ENCODE measurements at places on chromosomes 16 and 17.
A peak's percentile ranks its signal among the peaks of the same experiment; 100 is the strongest.

DNA sequence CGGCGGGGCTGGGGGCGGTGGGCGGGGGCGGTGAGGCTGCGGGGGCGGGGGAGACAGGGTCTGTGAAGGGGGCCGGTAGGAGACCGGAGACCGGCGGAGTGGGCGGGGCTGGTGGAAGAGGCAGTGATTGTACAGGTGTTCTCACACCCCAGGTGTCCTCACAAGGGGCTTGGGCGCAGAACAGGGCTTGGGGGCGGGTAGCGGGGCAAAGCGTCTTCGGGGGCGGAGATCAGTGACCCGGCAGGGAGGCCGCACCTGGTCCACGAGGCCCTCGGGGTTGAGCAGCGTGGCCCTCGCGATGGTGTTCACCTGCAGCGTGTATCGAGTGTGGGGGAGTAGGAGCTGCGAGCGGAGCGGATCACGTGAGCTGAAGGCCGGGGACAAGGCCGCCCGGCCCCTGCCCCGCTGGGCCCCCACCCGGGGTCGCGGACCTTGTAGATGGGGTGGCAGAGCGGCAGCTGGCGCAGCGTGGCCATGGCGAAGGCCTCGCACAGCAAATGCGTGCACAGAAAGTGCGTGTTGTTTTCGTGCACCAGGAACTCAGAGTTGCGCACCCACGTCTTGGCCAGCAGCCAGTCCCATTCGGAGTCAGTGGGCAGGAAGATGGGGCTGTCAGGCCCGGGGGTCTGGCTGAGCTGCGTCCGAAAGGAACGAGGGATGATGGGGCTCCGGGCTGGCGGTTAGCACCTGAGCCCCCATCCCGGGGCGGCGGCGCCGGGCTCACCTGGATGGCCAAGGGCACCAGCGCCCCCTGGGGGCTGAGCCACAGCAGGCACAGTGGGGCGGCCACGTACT lies 8.5 kb downstream of the ALOXE3 start:
- no peak for DNase-seq

- no peak for DNase-seq
Measured at GRCh38 chr17:81551458-81552243, 502 bp downstream of the FAAP100 start.

DNA sequence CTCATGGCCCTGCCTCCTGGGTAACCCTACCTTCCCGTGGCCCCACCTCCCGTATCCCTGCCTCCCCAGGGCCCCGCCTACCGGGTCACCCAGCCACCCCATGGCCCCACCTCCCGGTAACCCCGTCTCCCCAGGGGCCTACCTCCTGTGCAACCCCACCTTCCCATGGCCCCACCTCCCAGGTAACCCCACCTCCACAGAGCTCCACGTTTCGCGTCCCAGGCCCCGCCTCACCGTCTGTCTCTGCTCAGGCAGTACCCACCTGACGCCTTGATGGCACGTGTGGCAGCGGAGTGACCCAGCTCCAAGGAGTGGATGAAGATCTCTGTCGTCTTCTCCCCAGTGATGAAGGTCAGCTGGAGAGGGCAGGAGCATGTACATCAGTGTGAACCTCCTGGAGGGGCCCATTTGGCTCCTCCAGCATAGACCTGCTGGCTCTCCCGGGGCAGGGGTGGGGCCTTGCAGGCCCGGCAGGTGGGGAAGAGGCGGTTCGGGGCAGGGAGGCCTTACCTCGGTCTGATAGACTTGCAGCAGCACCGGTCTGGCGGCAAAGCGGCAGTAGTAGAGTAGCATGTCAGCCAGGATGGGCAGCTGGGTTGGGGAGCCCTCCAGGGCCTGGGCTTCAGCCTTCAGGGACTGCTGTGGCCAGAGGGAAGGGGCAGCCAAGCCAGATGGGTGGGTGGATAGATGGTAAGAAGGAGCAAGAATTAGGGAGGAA lies 18.7 kb upstream of the PIK3R6 start:
- no peak for DNase-seq

GRCh38 chr17:38322156-38322779 lies 21.5 kb downstream of the GPR179 start:
- no peak for DNase-seq

DNA sequence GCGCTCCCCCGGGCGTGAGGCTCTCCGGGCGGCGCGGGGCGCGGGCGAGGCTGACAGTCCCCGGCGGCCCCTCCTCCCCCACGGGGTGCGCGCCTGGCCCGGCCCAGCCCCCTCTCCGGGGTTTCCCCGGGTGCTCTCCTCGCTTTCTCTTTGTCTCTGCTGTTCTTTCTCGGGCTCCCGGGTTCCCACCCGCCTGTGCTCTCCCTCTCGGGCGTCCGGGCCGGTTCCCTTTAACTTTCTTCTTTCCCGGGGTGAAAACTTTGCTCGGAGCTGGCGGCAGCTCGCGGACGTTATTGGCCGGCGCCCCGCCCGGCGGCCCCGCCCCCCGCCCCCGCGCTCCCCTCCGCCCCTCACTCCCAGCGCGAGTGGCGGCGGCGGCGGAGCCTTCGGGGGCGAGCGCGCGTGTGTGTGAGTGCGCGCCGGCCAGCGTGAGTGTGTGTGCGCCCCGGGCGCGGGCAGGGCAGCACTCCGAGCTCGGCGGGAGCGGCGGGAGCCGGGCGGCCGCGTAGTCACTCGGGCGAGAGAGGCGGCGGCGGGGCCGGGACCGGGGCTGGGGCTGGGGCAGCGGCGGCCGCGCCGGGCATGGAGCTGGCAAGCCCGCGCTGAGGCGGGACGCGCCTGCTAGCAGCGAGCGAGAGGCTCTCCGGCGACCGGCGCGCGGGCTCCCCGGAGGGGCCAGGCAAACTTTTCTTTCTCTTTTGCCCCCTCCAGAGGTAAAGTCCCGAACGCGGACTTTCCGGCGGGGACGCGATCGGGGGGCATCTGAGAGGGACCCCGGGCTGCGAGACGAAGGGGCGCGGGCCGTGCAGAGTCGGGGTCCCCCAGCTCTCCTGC lies at the start of gene NTN1:
Gene NTN1 (plus strand): TSS at position 353 of the 834 bp plus-strand sequence. CDS start 864 bp downstream, outside the sequence.
- no peak for DNase-seq

GRCh38 chr16:13957197-13958078 lies 37.5 kb downstream of the ERCC4 start:
- peak; percentile 80 for DNase-seq

Data from AG04450 (cell line).